HFFc6 (cell line): ENCODE measurements at places on chromosomes 2 and 18.

DNA sequence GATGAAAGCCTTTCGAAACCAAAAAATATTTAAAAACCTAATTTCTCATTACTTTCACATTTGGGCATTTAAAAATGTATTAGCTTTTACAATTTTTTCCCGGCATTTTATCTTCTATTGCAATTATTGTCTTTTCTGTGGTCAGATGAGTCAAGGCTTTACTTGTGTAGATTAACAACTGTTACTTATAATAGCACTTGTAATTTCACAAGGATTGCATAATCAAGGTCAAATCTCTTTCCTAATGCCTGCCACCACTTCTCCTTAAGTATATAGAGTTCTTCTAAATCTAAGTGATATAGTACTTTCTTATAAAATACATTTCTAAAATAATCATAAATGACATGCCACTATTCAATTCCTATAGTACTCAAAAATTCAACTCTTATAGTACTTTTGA is 67.2 kb downstream of the SLC8A1 start:
- DNase-seq: peak; percentile 78

GRCh38 chr2:161570424-161571050 is 53.7 kb upstream of the SLC4A10 start:
- no peak for DNase-seq

GRCh38 chr2:189248141-189248540 is 68.6 kb upstream of the COL5A2 start:
- no peak for DNase-seq

GRCh38 chr2:43034921-43035320 is 191.5 kb downstream of the ZFP36L2 start:
- DNase-seq: no peak

DNA sequence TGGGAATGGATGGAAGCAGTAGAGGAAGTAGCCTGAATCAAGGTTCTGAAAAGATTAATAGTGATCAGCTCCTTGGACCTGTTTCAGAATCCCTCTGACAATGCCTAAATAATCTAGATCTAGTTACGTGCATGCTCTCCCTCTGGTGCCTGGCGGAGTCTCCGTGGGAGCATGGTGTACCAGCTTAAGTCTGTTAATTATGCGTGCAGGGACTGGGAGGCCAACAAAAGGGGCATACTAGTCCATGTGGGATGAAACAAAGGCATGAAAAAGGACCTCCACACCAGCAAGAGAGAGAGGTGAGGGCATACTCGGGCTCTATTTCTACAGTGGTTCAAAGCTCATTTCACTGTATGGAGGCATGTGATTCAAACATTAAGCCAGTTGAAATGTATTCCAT is 200.3 kb downstream of the DPP4 start:
- DNase-seq: no peak

DNA sequence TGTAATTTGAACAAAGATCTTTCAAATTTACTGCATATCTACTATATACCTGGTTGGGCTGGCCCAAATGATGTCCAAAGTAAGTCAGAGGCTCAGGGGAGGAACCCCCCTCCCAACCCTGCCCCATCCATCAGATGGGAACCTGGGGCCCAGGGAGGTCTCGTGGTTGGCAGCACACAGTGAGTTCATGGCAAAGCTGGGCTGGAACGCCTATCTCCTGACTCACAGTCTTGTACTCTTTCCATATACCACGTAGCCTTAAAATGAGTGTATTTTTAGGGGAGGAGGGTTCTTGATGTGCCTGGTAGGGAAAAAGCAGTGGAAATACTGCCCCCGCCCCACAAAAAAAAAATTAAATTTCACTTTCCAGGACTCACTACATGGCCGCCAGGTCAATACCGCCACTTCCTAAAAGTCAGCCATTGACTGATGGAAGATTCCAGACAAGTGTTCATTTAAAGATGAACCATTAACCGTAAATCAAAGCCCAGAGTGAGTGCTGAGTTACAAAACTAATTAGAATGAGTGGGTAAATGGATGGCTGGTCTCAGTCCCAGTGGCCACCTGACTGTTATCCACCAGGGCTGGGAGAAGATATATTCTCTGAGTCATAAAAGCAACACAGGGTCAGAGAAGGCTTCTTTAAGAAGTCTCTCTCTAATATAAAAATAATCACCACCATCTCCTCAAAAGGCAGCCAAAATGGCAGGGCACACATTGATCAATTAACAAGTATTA is 80.5 kb downstream of the ZBTB7C start:
- DNase-seq: peak; percentile 29

DNA sequence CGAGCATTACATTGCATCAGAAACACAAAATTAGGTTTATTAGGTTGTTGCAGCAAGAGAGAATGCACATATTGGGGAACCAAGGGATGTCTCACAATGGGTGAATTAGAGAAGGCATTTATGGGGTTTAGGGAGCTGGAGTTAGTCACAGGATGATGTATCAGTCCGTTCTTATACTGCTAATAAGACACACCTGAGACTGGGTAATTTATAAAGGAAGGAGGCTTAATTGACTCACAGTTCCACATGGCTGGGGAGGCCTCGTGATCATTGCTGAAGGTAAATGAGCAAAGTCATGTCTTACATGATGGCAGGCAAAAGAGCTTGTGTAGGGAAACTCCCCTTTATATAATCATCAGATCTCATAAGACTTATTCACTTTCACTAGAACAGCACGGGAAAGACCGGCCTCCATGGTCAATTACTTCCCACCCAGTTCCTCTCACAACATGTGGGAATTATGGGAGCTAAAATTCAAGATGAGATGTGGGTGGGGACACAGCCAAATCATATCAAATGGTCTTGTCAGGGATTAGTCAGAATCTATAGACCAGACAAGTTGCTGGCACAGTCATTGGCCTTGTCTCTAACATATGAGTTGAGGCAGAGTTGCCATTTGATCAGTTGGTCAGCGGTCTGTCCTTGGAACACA is 61.9 kb upstream of the RBMS1 start:
- DNase-seq: no peak

DNA sequence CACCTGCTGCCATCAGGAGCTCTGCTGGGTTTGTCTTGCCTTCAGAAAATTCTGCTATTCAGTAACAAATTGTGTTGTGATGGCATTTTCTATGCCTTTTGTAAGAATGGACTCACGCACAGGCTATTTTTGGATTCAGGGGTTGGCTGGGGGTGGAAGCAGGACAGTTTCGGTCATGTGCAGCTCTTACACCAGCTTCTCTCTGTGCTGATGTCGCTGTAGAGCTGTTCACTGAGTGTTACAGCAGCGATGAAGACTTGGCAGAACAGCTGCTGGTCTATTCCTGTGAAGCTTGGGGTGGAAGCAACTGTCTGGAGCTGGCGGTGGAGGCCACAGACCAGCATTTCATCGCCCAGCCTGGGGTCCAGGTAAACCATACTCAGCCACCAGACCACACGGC is 49.2 kb downstream of the TRPM8 start:
- DNase-seq: peak; percentile 21
